ENCODE measurements at places on chromosomes 2 and 18.

DNA sequence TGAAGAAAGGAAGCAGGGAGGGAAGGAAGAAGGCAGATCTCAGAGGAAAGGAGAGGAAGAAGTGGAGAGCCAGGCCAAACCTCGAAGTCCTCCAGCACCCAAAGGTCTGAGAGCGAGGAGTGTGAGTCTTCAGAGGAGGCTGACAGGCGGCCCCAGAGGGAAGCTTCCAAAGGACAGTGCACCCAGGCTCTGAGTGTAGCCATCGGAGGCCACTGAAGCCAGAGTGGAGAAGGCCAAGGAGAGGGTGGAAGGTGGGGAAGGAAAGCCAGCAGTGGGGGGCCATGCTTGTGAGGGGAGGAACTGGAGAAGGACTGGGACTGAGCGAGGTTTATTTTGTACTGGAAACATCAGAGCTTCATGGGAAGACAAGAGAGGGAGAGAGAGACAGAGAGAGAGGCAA lies 6.0 kb downstream of the ATP6V1B1 start:
- no peak for DNase-seq

- DNase-seq: no peak
Observed at GRCh38 chr2:159904127-159904958, 106.3 kb upstream of the CD302 start.

DNA sequence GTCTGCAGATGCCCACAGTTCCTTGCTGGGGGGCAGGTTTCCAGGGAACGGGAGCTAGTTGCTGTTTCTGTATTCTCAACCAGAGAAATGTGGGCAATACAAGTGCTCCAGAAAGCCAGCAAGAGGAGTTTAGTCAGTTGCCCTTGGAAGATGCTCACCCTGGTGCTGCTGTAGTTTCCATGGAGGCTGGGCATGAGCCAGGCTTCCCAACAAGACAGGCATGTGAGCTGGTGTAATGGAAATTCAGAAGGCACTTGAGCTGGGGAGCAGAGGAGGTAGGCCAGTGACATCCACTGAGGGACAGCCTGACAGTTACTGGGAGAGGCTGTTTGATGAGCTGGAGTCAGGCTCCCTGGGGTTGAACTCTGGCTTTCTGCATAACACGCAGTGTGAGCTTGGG lies 7.7 kb downstream of the HK2 start:
- no peak for DNase-seq

GRCh38 chr2:96546321-96546720 lies 9.8 kb downstream of the ARID5A start:
- DNase-seq: no peak

DNA sequence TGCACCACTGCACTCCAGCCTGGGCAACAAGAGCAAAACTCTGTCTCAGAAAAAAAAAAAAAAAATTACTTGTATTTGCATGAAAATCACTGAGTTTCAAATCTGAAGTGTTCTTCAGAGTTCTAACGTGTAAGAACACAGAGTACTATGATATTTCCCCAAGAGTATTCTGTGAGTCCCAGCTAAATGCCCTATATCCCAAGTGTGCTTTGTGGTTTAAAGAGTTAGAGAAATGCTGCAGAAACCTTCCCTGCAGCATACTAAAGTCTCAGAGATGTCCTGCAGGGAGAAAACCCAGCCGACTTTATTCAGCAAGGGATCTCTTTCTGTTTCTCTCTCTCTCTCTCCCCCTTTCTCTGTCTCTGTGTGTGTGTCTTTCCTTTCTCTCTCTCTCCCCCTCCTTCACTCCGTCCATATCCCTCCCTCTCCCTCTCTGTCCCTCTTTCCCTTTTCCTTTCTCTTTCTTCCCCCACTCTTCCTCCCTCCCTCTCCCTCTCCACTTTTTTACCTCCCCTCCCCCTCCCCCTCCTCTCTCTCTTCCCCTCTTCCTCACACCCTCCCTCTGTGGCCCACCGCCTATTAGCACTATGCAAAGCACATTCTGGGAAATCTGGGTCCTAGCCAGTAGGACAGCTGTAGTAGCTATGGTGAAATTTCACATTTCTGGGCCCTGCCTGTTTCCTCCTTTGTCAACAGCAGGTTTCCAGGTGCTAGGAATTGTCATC lies 54.2 kb downstream of the ACTR2 start:
- no peak for DNase-seq

DNA sequence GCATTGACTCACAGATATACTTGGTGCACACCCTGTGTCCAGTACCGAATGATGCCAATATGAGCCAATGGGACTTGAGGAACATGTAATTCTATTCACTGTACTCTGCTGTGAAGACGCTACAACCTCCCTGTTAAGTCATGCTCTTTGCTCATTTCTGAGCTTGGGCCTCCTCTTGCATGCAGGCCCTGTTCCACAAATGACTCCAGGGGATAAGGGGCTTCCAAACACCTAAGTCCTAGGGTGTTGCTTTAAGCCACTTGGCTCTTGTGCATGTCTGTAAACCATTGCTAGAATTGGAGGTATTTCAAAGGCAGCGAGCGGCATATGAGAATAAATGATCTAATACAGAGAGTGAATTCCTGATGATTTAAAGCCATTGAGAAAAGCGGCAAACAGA lies 105.9 kb upstream of the THOC1 start:
- DNase-seq: no peak

DNA sequence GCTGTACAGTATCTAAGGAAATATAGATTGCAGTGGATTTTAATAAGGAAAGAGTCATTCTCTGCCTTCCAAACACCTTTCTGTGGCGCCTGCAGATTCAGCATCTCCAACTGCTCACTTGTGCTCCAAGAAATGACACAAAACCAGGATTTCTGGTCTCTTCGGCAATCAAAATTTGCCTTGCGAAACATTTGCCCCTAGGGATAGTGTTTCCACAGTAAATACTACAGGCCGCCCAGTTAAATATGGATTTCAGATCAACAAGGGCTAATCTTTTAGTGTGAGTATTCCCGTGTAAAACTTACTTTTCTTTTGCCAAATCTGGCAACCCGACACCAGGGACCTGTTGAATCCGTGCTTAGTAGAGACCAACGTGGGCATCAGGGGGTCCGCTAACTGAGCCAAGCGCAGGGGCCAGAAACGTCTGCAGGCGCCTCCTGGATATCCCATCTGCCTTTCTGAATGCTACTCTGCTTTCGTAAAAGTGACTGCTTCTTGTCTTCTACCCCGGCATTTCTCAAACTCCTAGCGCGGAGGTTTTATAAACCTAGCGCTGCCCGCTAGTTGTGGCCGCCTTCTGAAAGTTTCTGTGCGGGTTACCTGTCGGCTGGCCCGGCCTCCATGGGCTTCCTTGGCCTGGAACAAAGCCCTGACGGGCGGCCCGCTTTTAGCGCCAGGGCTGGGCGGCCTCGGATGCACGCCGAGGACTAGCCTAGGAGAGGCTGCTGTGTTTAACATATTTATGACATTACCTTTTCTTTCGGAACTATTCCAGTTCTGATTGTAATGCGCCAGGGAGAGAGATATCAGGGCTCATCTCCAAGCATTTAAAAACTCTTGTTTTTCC lies 2.5 kb downstream of the CYP1B1 start:
- DNase-seq: no peak

DNA sequence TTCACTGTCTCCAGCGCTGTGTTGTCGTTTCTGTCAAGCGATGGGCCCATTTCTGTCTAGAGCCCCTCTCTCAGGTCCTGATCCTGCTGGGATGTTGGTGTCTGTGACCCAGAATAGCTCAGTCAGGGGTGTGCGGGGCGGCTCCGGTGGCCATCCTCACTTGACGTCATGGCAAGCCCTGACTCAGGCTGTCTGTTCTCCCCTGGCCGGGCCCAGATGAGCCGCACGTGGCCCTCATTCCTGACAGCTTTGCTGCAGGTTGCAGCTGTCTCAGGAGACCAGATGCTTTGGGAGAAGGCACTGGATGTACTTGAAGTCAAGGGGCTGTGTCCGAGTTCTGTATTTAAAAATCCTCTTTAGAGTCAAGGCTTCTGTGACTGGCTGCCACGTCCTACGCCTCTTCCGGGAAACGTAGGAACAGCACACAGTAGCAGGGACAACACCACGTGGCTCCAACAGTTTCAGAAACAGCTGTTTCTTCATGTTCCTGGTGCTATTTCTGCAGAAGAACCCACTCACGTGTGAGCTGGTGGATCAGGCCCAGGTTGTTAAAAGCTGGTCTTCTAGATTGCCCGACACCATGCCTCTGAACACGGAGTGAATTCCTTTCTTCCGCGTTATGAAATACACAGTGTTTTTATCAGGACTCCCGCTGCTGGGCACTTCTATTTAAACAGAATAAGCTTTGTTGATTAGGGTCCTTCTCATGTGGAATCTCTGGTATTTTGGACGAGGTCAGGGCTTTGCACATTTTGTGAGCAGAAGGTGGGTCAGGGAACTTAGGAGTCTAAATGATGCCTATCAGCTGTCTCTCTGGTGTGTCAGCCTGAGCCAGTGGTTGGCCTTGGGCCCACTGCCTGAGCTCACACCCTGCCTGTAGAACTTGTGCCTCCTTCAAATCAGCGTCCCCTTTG lies 28.3 kb upstream of the NTSR2 start:
- peak; percentile 68 for DNase-seq

GRCh38 chr2:28638102-28638501 lies 113.5 kb upstream of the PPP1CB start:
- no peak for DNase-seq

- DNase-seq: no peak
Observed at GRCh38 chr2:195559431-195559914, 97.6 kb upstream of the SLC39A10 start.

GRCh38 chr2:79275197-79275596 lies 115.6 kb upstream of the REG3A start:
- DNase-seq: no peak

GRCh38 chr2:86624267-86624547 lies 542 bp upstream of the RNF103 start:
- no peak for DNase-seq

DNA sequence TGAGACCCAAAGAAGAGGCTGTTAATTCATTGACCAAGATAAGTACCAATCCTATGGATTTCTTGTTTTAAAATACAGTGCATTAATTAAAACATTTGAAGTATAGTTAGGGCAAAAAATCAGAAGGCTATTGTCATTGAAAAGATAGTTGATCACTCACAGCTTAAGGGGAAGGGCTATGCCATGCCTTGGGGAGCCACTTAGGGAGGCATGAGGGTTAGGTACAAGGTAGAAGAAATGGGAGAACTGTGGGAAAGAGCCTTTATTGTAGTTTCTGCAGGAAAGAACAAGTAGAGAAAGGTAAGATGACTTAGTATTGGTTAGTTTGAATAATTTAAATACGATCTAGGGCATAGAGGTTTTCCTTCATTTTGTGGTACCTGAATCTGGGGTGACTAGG lies 1285.5 kb upstream of the TMEFF2 start:
- DNase-seq: no peak

DNA sequence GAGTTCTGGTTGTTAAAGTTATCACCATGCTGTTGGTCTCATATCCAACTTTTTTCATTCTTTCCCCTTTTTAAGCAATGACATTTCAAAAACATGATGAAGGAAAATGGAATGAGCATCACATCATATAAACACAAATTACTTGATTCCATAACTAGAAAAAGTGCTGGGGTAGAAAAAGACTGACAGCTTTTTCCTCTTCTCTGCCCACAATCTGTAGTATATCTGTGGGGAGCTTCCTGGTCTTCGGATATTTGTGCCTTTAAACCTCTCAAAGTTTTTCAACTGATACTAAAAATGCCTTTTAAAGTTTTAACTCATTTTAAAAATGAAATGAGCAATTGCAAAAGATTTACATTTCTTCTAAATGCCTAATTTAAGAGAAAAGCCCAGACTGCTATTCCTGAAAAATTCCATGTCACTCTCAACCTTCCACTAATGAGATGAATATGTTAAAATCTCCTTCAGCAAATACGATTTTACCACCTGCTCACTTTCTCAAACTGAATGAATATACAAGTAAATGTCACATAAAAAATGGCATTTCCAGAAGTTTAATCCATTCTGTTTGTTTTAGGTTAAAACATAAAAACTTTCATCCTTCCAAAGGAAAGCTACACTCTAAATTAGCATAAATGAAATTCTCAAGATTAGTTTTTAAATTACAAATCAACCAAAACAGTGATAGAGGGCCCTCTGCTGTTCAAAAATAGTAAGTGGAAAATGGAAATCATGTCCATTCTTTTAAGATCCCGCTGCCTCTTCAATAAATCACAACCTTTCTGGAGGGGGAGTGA lies 2.1 kb downstream of the DNAH7 start:
- peak; percentile 53 for DNase-seq

GRCh38 chr2:35787302-35788031 lies 568.1 kb upstream of the CRIM1 start:
- DNase-seq: peak; percentile 39

DNA sequence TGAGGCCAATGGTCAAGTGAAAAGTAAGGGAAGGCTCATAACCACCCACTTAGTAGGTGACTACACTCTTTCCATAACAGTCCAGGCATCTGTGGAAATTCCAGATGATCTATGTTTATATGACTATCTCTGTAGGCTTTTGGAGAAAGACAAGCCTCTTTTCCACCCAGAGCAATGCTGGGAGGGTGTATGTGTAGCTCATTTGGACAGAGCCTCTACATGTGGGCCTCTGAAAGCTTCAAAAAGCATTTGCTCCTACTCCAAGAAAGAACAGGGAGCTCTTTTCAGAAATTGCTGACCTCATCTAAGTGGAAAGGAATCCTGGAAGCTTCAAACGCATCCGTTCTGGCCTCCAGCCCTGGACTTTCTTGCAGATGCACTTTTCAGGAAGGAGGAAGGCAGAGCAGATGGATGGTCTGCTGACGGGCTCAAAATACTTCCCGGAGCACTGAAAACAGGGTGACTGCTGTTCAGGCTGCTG lies 308.7 kb downstream of the LRATD1 start:
- DNase-seq: no peak

- DNase-seq: no peak
Observed at GRCh38 chr2:85435981-85436835, 17.7 kb downstream of the SH2D6 start.

- no peak for DNase-seq
Observed at GRCh38 chr2:181959508-181959907, 26.1 kb upstream of the PPP1R1C start.

DNA sequence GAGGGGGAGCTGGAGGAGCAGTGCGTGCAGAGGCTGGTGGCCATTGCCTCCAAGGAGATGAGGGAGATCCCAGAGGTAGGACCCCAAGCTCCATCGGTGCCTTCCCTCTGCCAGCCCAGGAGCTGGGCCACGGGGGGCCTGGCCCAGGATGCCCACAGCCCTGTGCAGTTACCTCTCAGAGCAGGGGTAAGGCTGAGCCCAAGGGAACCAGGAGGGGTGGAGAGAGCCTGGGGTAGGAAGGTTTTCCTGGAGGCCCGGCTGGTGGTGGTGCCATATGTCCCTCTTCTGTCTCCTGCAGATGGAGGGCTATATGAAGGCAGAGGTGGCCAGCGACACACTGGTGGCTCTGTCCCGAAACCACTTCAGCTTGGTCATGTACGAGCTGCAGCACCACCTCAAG lies 11.4 kb downstream of the MROH2A start:
- DNase-seq: no peak

- DNase-seq: peak; percentile 10
Observed at GRCh38 chr2:8679827-8680731, 1.8 kb upstream of the ID2 start.

DNA sequence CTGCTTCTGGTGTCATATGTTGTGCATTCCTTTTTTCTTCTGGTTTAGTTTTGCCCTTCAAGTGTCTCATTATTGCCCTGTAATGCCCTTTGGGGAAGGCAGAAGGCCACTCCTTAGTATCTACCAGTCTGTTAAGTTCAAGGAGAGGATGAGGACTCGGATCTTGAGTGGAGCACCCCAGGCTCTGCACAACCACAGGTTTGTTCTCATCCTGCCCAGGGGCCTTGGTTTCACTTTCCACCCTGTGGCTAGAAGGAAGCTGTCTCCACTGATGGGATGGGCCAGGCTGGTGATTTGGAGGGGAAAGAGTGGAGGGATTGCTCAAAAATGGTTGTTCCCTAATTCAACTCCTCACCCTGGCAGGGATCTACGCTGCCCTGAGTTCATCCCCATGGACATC lies 30.2 kb upstream of the RAB11FIP5 start:
- no peak for DNase-seq

Data from MCF 10A (cell line).